ENCODE measurements at places on chromosomes 12 and 14. TPM values are rescaled to one million over a fixed set of nuclear protein-coding genes. Genes with fewer than 3 reads are reported as not detected.

The ENDOU gene
- 0.49 TPM for total RNA-seq

The FITM1 gene
- total RNA-seq: 148 TPM

The DIO2 gene
- total RNA-seq: 6.4 TPM

The LMO3 gene
- total RNA-seq: 1.5 TPM

The RHEBL1 gene
- total RNA-seq: not detected

The HELB gene
- total RNA-seq: 1.3 TPM

The CLEC2A gene
- not detected for total RNA-seq

The LRTM2 gene
- total RNA-seq: not detected

The C12orf60 gene
- total RNA-seq: 1.9 TPM

The GALNT6 gene
- 0.60 TPM for total RNA-seq

The RNFT2 gene
- total RNA-seq: 0.66 TPM

The LMNTD1 gene
- total RNA-seq: not detected

The MRPL42 gene
- total RNA-seq: 47.0 TPM

The SLC39A5 gene
- not detected for total RNA-seq

The NOXRED1 gene
- 0.14 TPM for total RNA-seq

The MGP gene
- total RNA-seq: 497 TPM

The GPR137C gene
- 1.2 TPM for total RNA-seq

The HCAR3 gene
- not detected for total RNA-seq

The CAMKK2 gene
- total RNA-seq: 13.3 TPM

The RBP5 gene
- 0.47 TPM for total RNA-seq

The INHBC gene
- total RNA-seq: not detected

The TMTC2 gene
- total RNA-seq: 3.4 TPM

The SYNDIG1L gene
- 0.11 TPM for total RNA-seq

Data from left ventricle myocardium inferior (tissue), 1 donor.